ENCODE measurements at places on chromosomes 7 and 10.

- no peak for DNase-seq
These were observed 123.8 kb upstream of the RET start for GRCh38 chr10:42952931-42953683.

GRCh38 chr7:2274666-2275065 lies 32.6 kb downstream of the NUDT1 start:
- DNase-seq = no peak

DNA sequence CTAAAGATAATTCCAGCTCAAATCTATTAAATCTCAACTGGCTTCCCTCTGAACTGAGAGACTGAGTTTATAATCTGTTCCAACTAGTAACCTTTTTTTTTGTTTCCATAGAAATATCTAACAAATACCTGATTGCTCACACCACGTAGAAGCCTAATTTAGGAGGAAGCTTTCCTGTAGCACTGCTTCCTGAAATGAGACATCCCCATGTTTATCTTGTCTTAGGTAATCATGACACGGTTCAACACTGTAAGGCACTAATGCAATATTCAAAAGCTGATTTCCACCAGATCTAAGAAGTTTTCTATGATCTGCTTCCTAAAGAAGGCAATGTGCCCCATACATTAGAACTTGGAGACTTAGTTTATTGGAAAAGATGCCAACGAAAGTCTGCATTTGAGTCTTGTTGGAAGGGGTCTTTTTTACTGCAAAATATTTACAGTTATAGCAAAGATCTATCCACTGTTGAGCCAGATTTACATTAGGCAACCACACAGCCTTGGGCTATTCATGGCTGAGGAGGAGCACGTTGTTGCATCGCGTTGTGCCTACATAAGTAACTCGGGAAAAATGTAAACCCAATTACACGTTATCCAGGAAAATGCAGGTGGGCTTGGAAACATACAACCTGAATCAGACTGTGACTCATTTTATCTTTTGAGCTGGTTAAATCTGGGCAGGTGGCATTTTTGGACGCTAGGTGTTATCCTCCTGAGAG lies 66.3 kb downstream of the VIPR2 start:
- DNase-seq = no peak

DNA sequence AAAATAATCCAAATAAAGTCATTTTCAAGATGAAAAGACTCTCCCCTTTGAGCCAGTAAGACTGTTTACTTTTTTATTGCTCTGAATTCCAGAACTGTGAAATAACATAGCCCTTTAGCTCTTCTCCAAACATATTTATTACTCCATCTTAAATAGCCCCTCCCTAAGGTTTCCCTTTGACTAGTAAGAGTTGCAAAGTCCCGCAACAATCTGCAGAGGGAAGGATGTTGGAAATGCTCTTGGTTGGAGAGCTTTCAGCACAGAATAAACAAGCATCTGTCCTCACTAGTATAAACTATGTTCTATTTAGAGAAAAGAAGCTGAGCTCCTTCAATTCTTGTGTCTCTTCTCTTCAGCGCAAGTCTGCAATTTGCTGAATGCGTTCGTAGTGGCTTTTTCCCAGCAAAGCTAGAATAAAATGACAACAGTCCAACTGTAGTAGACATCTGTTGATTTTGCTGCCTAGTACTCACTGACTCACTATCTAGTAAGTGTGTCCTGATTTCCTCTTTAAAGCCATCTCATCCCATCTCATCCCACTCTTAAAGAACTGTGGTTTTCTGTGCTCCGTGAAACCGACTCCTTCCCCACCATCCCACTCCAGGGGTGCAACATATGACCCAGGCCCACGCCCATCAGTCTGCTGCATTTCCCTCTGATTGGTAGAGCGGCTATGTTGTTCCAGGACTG lies 104.0 kb downstream of the FAM107B start:
- no peak for DNase-seq

- DNase-seq = no peak
These were observed 66.3 kb downstream of the KMT2C start for GRCh38 chr7:152369518-152369917.

DNA sequence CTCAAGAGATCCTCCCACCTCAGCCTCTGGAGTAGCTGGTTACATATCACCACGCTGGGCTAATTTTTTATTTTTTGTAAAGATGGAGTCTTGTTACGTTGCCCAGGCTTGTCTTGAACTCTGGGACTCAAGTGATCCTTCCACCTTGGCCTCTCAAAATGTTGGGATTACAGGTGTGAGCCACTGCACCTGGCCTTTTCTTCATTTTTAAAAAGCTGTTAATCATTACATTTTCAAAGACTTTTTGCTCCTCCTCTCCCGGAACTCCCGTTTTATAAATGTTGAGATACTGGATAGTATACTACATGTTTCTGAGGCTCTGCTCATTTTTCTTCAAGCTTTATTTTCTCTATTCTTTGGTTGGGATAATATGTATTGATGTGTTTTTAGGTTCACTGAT lies 16.4 kb downstream of the AOAH start:
- DNase-seq = no peak

DNA sequence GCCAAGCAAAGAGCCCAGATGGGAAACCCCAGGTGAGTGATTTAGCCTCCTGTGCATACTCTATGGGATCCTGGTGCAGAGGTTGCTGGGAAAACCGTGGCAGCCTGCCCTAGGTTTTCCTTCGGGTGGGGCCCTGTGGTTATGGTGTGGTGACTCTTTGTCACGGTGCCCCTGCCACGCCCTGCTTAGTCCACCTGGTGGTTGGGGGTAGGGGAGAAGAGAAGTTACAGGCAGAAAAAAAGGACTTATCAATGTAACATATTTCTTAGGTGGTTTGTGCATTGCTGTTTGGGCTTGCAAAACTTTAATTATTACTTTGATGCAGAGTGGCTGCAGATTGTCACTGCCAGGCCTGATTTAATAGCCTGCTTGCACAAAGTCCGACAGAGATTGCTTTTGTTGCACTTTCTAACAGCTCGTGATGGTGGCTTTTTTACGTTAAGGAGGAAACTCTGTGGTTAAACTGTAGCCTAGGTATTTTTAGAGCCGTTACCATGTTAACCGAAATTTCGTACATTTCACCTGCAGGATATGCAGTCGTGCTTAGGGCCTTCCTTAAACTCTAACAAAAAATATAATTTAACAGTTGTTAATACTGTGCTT lies 197.4 kb downstream of the RNLS start:
- peak; percentile 50 for DNase-seq

DNA sequence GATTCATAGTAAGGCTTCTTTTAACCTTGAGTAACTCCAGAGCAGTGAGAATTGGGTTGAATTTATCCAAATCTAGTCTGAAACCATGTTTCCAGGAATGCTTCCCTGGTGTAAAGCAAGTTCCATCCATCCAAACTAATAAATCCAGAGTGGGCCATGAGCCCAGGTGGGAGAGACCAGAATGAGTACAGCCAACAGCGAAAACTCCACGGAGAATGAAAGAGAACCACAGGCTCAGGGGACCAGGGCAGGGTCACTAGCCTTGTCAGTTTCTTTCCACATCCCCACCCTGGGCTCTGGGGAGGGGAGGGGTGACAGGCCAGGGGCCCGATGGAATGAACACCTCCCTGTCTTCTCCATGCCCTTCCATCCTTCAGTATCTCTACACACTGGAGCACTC lies 180.1 kb downstream of the NEURL1 start:
- DNase-seq = no peak

DNA sequence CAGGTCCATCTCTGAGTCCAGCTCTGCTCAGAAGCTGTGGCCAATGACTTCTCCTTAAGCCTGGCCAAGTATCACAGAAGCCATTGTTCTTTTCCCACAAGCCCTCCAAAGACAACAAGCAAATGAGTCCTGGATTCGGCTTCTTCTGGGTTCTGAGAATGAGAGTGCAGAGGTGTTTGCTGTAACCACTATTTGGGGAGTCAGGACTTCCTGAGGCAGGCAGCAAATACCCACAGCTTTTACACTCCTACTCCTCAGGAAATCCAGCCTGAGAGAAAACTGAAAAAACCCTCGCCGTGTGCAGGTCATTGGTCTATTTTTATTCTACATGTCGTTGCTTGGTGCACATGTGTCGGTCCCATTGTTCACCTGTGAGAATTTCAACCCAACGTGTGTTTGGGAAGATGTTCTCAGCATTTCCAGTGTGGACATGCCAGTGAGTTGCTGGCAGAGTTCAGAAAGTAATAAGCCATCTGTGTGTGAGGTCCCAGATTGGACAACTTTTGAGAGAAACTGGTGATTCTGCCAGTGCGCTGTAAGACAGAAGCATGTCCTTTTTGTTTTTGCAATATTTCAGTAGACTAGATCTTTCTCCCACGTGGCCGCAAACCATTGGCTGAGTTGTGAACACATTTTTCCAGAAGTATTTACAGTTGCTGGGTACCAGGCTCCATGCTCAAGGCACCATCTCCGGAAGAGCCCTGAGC lies 121.6 kb upstream of the LYZL2 start:
- DNase-seq = no peak

DNA sequence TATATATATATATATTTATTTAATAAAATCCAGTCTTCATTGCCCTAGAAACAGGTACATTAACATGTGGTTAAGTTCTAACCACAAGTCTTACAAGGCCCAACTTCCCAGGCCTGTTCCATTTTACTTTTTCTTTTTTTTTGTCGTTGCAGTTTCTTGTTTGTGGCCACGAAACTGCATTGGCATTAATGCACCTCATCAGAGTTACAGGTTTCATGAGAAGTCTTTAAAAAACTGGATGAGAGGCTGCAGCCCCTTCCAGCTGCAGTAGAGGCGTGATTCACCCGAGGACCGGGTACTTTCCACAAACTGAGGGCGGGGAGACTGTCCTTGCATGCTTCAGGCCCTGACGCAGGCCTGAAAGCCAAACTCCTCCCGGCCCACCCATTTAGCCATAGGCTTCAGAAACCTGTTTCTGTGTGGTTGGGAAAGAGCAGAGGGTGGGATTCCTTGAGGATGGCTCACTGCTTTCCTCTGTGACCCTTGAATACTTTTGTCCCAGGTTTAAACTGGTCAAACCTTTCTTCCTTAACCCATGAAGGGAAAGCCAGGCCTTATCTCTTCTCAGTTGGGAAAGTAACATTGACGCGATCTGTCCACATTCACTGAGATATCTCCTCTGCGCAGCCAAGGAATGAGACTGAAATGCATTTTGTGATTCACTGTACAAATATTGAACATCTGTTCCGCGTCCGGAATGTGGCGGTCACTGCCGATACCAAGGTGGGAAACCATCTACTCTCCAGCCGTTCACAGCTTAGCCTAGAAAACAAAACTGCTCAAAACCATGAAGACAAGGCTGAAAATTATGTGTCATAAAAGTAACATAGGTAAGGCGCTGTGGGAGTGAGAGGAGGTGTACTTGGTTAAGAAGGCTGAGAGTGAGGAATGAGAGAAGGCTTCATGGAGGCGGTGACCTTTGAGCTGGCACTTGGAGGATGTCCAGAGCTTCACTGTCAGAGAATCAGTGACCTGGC lies 311.7 kb downstream of the GATA3 start:
- no peak for DNase-seq

- DNase-seq = no peak
These were observed 465.9 kb upstream of the CELF2 start for GRCh38 chr10:10551596-10552301.
